ENCODE measurements at places on chromosomes 4 and X.

DNA sequence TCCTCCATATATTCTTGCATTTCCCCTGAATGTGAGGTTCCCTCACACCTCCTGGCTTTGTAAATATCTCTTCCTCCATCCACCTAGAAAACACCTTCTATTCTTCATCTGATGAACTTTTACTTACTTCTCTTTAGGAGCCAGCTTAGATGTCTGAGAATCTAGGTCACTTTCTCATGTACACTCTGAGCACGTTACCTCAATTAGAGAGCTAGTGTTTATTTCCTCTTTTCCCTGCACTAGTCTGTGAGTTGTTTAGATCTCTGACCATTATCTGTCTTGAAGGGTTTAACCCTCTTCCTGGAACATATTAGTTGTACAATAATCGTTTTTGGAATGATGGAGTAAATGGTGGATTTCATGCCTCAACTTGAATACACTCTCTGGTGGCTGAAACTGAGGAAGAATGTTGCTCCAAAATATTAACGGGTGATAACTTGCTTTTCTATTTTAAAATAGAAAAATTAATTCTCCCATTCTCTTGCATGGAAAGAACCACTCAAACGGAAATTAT is 8.5 kb upstream of the NEIL3 start:
- no peak for DNase-seq

GRCh38 chr4:140372751-140373327 is 607 bp upstream of the SCOC start:
- DNase-seq = no peak

GRCh38 chr4:150668824-150669223 is 86.9 kb downstream of the MAB21L2 start:
- no peak for DNase-seq

DNA sequence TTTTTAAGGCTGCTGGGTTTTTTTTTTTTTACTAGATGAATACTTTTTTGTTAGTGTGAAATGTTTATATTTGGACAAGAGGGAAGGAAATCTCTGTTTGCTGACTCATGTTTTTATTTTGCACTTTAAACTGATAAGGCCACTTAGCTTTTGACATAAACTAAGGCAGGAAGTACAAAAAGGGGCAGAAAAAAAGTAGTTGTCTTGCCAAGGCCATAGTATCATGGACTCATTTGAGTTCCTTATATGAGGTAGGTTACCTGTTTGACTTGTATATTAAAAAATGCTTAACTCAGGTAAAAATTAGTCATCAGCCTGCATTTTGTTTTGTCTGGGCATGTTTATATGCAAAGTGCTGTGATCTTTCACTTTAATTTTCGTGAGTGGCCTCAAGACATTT is 26.0 kb downstream of the SMAD1 start:
- no peak for DNase-seq

DNA sequence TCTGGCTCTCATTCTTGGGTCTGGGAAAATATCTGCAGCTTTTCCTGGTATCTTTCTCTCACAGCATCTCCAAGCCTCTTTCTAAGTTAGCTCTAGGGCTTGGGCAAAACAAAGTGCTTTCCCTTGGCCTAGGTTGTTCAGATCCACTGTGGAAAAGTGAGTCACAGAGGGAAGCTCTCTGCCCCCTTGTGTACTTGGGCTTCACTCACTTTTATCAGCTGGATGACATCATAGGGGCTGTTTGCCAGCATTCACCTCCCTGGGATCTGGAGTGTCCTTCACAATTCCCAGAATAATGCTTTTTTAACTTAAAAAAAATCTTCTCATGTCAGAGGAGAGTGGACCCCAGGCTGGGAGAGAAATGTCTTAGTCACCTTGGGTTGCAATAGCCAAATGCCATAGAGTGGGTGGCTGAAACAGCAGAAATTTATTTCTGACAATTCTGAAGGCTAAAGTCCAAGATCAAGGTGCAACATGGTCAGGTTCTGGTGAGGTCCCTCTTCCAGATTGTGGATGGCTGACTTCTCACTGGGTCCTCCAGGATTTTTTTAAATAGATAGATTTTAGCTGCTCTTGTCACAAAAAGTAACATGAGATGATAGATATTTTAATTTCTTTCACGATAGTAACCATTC is 247.8 kb downstream of the SH2D1A start:
- DNase-seq = no peak

- DNase-seq = no peak
Observed at GRCh38 chr4:87120411-87121162, 99.8 kb downstream of the KLHL8 start.

GRCh38 chr4:137541876-137542646 is 9.8 kb upstream of the PCDH18 start:
- DNase-seq = no peak

- no peak for DNase-seq
Observed at GRCh38 chr4:1084796-1085403, 28.5 kb downstream of the RNF212 start.

GRCh38 chr4:183287309-183287659 is 32.8 kb downstream of the CLDN22 start:
- no peak for DNase-seq

DNA sequence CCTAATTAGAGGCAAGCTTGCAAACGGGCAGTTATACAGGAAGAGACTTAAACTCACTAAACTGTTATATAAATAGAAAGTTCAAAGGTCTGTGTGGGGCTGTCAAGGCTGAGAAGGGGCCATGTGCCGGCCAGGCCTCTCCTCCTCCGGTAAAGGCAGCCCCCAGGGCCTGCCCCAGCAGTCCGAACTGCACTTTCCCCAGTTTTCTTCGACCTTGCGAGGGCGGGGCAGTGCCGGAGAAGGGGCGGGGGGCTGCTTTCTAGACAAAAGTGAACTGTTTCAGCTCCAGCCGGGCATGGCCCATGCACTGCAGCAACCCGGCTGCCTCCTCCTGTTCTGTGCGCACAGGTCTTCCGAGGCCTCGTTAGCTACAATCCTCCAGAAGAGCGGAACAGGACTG is 4.1 kb downstream of the AFF2 start:
- DNase-seq = no peak

DNA sequence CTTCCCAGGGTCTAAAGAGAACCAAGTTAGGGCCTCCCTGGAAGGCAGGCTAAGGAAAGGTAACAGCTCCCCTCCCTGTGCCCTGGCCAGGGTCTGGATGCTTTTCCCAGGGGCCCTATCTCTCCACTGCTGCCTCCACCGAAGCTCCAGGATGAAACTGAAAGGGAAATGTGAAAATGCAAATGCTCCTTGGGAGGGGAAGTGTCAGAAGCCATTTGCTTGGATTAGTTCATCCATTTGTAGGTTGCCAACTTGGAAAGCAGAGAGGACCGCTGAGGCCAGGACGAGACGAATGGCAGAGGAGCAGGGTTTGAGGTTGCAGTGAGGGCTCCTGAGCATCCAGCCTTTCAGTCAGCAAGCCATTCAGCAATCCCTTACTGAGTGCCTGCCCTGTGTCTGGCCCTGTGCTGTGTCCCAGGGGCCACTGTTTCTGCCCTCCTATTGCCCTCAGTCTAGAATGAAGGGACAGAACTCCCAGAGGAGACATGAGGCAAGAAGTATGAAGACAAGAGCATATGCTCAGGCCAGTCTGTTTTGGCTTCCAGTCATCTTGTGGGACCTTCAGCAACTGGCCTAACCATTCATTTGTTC is 45.9 kb upstream of the PGRMC1 start:
- DNase-seq = no peak

DNA sequence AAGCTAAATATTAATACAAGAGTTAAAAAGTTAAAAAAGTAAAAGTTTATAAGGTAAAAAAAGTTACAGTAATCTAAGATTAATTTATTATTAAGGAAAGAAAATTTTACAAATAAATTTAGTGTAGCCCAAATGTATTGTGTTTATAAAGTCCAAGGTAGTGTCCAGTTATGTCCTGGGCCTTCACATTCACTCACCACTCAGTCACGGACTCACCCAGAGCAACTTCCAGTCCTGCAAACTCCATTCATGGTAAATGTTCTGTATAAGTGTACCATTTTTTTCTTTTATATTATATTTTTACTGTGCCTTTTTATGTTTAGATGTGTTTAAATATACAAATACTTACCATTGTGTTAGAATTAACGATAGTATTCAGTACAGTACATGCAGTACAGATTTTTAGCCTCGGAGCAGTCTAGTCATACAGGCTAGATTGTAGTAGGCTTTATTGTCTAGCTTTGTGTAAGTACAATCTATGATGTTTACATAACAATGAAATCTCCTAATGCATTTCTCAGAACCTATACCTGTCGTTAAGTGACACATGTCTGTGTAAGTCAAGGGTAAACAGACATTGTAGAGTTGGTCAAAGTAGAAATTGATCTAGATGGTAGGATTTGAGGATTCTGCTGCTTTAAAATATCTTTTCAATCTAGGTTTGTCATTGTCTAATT is 197.7 kb downstream of the GC start:
- no peak for DNase-seq

- DNase-seq = peak; percentile 37
Observed at GRCh38 chrX:48466696-48467095, 3.4 kb downstream of the SLC38A5 start.

- no peak for DNase-seq
Observed at GRCh38 chr4:160202802-160203201, 1099.9 kb downstream of the RAPGEF2 start.

- no peak for DNase-seq
Observed at GRCh38 chrX:55007656-55008055, 7.5 kb downstream of the APEX2 start.

DNA sequence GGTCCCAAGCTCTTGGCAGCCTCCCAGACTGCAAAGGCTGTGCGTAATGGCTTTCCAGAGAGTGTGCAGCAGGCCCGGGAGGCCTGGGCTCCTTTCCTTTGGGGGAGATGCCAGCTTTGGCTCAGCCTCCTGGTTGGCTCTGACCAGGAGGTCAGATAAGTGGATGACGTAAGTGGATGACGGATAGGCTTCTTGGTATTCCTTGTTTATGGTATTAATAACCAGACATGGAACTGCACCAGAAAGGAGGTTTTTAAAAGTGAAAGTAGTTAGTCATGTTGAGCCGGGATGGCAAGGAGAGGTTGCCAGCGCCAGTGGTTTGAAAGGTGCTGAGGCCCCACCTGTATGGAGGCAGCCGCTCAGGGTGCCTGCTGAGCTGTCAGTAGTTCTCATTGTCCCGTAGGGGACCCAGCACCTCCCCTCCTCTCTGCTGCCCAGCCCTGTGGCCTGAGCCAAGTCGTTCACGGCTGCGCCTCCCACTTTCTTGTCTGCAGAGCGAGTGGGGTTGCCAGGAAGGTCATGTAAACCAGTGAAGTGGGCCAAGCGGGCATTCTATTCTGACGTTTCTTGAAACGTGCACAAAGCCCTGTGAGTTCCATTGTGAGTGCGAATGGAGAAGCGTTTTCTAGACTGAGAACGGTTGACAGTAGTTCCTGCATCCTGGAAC is 28.7 kb upstream of the STOX2 start:
- no peak for DNase-seq

- DNase-seq = no peak
Observed at GRCh38 chr4:150135134-150135772, 57.0 kb downstream of the DCLK2 start.

DNA sequence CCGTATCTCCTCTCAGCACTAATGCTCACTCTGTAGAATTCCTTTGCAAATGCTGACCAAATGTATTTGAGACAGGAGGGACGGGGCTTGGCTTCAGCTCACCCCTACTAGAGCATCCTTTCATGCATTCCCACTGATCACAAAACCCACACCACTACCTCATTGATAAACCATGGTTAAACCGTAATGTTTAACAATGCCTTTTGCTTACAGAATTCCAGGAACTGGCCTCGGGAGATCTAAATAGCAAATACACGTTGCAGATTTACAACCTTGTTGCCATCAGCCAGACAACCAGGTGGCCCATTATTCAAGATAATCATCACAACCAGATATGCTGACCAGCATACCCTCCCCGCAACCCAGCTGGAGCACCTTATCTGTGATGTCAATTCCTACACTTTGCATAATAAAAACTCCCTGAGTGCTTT is 391.9 kb downstream of the KCTD8 start:
- no peak for DNase-seq

- DNase-seq = no peak
Observed at GRCh38 chr4:69057620-69058409, 38.5 kb upstream of the UGT2B7 start.

DNA sequence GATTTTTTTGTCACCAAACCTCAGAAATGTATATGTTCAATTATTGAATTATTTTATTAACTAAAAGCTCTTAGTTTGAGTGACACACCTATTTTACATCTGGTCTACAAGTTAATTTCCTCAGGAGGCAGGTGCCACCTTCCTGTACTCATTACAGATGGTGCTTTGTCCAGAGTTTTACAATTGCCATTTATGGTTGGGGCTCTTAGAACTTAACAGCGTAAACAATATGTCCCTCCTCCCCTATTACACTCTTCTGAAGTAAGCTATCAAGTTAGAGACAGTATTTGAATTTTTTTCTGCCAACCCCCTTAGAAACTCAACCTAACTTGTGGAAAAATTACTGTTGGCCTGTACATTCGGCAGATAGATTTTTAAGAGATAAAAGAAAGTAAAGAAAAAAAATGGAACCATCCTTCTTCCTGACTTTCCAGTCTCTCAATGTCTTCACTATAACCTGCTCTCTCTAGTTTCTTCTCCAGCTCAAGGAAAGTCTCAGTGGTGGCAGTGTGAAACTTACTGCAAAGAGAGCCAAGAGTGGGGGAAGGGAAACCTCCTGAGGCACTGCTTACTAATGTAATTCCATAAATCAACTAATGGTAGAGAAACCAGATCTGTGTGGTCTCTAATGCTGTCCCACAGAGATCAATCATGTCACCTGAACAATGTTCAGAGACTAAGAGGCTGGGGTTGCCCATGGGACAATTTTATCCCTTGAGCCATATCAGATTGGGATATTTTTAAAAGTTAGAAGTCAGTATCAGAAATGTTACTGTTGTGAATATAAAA is 7.8 kb downstream of the CXXC4 start:
- no peak for DNase-seq

- DNase-seq = no peak
Observed at GRCh38 chrX:66142351-66142750, 21.7 kb upstream of the HEPH start.

All from stimulated activated CD4-positive, alpha-beta T cell treated with anti-CD3 and anti-CD28 coated beads, Interleukin-4, amount 100 ng/mL, for 1 hour (primary cell).